ENCODE measurements at places on chromosomes 5 and 9. TPM values are rescaled to one million over a fixed set of nuclear protein-coding genes. Genes with fewer than 3 reads are reported as not detected.

The PCDHA1 gene
- under 0.01 TPM for total RNA-seq

The RLN1 gene
- total RNA-seq: 0.21 TPM

The MUSK gene
- total RNA-seq: not detected

The IFNA2 gene
- total RNA-seq: not detected

The MARCHF11 gene
- not detected for total RNA-seq

The PCDHA9 gene
- total RNA-seq: 0.43 TPM

The CDH12 gene
- not detected for total RNA-seq

All from nasal cavity respiratory epithelium epithelial cell of viscerocranial mucosa (primary cell).